ENCODE measurements at places on chromosomes 6 and 20.

- no peak for DNase-seq
These were observed 96.9 kb upstream of the FOXQ1 start for GRCh38 chr6:1215023-1215422.

DNA sequence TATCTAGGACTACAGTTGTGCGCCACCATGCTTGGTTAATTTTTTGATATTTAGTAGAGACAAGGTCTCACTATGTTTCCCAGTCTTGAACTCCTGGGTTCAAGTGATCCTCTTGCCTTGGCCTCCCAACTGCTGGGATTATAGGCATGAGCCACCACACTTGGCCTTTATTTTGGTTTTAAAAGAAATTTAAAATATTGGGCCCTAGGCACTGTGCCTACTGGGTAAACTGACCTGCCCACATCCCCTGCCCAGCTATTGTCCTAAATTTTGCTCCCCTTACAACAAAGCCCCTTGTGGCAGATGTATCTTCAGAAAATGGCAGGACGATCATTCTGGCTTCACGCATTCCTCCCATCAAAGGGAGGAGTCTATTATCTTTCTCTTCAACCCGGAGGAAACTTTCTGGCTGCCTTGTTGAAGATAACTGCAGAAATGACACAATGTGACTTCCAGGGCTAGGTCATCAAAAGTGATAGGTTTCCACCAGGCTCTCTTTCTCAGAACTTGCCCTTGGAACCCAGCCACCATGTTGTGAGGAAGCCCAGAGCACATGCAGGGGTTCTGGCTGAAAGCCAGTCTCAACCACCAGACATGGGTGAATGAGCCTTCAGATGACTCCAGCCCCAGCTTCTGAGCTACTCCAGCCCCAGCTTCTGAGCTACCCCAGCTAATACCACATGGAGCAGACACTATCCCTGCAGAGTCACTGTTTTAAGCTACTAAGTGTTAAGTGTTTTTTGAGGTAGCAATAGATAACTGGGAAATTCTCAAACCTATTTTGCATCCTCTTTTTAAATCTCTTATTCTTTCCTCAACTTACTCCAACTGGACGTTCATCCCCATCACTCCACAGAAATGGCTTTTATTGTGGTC lies 4.6 kb upstream of the GUCA1B start:
- no peak for DNase-seq

GRCh38 chr20:63618291-63618980 lies 8.5 kb downstream of the GMEB2 start:
- no peak for DNase-seq

GRCh38 chr6:10587656-10588406 lies 66.7 kb downstream of the GCNT2 start:
- DNase-seq, result no peak

GRCh38 chr20:59010321-59010994 lies 3.4 kb upstream of the CTSZ start:
- peak; percentile 46 for DNase-seq

- no peak for DNase-seq
These were observed 23.2 kb upstream of the SAMHD1 start for GRCh38 chr20:36974660-36975059.

- no peak for DNase-seq
These were observed 231.5 kb upstream of the BTBD3 start for GRCh38 chr20:11686195-11686594.

- no peak for DNase-seq
These were observed 265.5 kb upstream of the EXOC2 start for GRCh38 chr6:958488-958887.

DNA sequence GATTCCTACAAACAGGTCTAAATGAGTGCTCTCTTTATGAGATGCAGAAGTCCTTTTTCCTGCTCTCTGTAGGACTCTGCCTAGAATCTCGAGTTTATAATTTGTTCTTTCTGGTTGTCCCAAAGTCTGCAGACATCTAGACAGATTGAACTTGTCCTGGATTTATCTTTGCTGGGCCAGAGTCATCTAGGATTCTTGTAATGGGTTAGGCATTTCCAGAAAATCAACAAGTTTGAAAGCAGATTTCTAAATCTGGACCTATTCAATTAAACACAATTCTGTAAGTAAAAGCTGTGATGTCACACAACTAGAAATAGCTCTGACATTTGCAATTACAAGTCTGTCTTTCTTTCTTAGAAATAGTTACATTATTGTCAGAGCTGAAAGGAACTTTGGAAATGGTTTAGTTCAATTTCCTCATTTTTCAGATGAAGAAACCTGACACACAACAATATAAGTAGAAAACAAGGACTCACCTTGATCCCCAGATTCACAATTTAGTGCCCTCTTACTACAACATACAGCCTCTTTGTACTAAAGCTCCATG lies 4.2 kb upstream of the RSPO3 start:
- no peak for DNase-seq

DNA sequence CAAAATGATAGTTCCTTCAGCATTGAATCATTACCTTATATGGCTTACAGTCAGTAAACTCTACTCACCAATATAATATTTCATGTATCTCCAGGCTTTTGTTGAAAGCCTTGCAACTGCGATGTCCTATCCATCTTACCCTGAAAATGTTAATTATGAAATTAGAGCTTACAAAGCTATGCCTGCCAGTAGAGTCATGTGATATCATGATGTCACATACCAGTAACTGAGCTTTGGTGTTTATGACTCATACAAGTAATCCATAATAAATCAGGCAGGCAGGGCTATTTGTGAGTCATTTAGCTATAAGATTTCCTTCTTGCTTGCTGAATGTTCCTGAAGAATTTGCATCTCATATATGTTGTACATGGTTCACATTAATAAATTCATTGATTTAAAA lies 44.9 kb upstream of the FAM83B start:
- DNase-seq, result no peak

DNA sequence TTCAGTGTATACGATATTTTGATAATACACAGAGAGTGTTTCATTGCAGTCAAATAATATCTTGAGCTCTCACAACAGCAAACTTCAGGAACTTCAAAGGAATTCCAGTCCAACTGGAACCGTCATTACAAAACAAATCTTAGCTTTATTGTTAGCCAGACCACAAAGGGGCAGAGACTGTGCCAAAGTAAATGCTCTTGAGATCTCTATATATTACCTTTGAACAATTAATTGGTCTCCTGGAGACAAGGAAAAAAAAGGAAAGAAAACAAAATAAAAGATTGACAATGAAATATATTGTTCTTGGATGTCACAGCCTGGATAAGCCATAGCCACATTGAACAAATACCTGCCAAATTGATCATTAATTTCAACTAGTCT lies 70.0 kb downstream of the FOXC1 start:
- no peak for DNase-seq

DNA sequence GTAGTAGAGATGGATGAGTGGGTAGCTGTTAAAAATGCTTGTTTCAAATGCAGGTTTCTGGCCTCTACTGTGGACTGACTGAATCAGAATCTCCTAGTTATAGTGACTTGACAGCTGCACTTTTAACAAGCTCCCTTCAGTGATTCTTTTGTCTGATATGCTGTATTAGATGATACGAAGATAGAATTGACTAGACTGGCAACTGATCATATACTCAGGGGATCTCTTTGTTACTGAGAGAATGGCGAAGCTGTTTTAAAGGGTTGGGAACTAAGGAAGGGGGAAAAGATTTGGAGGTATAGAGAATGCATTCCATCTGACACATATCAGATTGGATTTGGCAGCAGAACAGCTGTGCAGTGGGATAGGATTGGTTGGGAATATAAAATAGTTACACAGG lies 7.0 kb downstream of the ENPP4 start:
- DNase-seq, result no peak

DNA sequence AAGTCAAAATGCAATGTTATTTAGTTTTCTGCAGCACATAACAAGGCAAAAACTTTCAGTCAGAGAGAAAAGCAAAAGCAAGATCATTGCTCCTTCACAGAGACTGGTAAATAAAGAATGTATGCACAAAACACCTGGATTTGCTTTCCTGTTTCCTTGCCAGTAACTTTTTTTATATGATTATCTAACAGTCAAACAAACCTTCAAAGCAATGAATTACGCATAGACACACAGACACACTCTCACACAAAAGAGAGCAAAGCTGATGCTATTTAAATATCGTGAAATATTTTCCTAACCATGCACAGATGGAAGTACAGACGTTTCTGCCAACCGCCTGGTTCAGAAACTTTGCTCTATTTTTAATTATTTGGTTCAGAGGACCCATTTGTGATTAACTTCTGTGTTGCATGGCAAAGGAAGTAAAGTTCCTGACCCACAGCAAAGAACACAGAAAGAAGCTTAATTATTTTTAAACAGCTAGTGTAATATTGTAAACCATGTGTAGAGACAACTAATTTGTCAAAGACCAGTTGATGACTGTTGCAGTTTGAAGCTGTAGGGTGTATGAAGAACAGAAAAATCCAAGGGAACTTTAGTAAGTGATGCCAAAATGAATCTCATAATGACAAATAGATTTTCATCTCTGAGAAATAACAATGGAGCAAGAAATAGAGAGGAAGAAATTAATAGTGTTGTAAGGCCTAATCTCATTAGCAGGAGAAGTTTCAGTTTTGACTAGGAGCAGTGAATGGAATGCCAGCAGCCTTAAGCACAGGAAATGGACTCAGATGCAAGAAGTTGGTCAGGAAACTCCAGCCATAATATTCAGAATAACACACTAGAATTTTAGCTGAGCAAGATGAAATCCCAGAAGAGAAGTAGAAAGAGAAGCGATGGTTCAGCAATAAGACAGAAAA lies 24.1 kb downstream of the ATXN1 start:
- DNase-seq, result peak; percentile 71
